Putamen (tissue), 1 donor: ENCODE measurements at places on chromosomes 1 and 21.

GRCh38 chr1:244444854-244445253 lies 6.9 kb downstream of the ADSS2 start:
- DNase-seq, result no peak

- DNase-seq, result no peak
These were observed 119.6 kb upstream of the CD34 start for GRCh38 chr1:208030288-208031091.

- DNase-seq, result no peak
These were observed 61.5 kb upstream of the TIAM1 start for GRCh38 chr21:31405604-31406003.

GRCh38 chr1:8027748-8028570 lies 1.9 kb upstream of the ERRFI1 start:
- no peak for DNase-seq

- DNase-seq, result no peak
These were observed 240.2 kb downstream of the USH2A start for GRCh38 chr1:216183007-216183406.

DNA sequence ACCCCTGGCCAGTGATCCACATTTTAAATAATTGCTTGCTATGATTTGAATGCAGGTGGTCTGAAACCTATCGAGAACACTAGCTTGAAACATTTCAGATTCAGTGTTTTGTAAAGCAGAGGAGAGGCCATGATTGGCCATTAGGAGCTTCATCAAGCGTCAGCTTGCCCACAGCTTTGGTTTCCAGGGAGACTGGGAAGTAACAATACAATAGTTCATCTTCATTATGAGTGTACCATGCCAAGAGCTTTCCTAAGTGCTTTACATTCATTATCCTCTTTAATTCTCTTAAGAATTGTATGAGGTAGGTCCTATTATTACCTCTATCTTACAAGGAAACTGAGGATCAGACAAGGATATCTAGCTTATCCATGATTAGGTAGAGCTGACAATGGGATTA lies 27.7 kb upstream of the ATP5PO start:
- DNase-seq, result no peak

DNA sequence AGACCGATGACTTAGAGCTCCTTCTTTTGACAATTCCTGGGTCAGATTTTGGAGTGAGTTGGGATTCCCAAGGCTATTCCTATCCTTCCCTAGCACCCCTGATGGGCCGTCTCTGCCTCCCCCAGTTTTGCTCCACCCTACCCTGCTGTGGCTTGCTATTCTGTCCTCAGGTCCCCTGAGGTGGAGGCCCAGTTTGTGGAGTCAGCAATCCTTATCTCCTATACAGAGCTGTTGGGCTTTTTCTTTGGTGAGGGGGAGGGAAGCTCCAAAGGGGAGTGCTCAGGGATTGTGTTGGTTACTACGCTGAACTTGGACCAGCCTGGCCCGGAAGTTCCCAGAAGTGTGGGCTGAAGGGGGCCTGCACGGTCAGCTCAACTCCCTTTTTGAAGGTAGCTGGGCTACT lies 7.6 kb downstream of the SESN2 start:
- no peak for DNase-seq

DNA sequence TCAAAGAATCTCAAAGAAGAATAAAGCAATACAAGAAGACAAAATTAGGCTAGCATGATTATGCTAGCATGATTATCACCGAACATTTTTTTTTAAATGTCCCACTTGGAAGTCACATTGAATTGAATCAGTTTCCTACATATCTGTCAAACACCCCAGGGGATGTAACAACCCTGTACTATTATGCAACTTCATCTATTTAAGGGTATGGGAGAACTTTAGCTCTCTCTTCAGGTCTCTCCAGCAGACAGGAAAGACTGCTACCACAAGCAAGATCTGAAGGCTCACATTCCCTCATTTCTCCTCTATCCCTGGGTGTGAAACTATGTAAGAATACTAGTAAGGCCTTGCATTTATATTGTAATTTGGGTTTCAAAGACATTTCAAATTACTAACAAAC lies 52.8 kb downstream of the EDEM3 start:
- DNase-seq, result peak; percentile 20

DNA sequence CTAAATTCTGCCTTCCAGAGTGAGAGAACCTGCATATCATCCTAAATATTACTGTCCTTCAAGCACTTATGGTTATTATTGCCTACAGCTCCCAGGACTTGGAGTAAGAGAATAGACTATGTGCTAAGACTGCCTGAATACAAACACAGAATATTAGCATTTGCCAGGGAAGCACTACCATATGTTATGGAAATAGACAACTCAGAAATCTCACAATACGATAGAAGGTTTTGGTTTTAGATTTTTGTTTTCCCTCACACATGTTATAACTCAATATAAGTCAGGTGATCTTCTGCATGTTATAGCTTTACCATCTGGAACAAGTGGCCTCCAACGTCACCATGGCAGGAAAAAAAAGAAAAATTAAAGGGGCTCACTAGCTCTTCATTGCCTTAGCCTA lies 413.9 kb downstream of the LRRIQ3 start:
- DNase-seq, result no peak

- DNase-seq, result no peak
These were observed 7.8 kb upstream of the GJB5 start for GRCh38 chr1:34746785-34747637.

DNA sequence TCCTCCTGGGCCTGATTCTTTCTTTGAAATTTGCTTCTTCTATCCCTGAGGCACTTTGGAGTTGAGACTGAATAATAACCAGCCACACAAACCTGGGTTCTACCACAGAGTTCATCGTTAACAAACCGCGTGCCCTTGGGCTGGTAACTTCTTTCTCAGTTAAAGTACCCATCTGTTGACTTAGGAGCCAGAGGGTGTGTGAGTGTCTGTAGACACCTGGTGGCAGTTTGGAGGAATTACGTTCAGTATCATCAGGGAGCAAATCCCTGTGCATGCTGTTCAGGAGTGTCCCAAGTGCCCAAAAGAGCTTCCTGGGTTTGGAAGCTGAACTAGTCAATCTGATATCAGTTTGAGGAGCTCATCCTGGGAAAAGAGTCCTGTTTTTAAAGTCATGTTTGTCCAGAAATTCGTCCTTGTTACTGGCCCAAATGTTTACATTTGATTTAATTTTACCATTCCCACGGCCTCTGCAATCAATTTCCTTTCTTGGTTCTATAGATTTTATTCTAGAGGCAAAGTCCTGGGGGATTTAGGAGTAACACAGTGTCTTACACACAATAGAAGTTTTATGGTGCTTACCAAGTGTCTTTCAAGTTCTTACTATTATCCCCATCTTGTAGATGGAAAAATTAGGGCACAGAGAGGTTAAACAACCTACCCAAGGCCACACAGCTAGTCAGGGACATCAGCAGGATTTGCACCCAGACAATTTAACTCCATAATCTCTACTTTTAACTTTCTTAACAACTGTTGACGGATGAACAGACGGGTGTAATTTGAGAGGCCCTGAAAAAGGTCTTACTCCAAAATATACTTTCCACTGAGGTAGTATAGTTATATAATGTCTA lies 26.7 kb upstream of the RPTN start:
- no peak for DNase-seq

DNA sequence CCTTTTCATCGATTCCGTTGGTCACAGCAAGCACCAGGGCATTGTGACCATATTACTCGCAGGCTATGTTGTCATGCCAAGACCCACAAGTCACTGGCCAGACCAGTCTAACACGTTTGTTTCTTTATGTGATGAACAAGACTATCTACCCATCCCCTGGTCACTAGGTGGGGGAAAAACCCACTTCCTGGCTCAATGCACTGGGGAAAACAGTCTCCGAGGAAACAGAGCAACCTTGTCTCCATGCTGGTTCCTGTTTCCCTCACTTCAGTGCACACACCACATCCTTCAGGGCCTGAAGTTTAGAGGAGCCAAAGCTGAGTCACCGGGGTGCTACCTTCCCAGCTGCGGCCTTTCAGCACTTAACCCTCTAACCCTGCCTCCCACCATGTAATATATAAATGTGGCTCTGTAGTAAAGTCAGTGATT lies 20.9 kb downstream of the ERICH3 start:
- no peak for DNase-seq

- no peak for DNase-seq
These were observed 57.9 kb downstream of the SLAMF6 start for GRCh38 chr1:160465123-160465522.

DNA sequence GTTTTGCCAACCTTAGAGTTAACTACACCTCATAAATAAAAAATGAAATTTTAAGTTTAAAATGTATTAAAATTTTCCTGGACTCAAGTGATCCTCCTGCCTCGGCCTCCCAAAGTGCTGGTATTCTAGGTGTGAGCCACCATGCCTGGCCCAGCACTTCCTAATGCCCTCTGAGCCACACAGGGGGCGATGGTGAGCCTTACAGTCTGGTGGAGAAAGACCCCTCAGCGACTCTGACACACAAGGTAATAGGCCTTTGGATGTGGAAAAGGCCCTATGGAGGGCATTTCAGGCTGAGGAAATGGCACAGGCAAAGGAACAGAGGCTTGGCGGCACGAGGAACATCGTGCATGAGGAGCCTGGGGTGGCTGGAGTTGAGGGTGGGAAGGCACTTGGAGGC lies 6.7 kb downstream of the CITED4 start:
- DNase-seq, result no peak

- DNase-seq, result no peak
These were observed 95.5 kb upstream of the RALGPS2 start for GRCh38 chr1:178629252-178630154.

- no peak for DNase-seq
These were observed 341.9 kb downstream of the PTBP2 start for GRCh38 chr1:97063532-97063931.

GRCh38 chr1:68049941-68050878 lies at the start of gene DIRAS3:
DIRAS3 (minus strand) TSS chr1:68050627; CDS start chr1:68047297, 3,330 bp downstream.
- no peak for DNase-seq

DNA sequence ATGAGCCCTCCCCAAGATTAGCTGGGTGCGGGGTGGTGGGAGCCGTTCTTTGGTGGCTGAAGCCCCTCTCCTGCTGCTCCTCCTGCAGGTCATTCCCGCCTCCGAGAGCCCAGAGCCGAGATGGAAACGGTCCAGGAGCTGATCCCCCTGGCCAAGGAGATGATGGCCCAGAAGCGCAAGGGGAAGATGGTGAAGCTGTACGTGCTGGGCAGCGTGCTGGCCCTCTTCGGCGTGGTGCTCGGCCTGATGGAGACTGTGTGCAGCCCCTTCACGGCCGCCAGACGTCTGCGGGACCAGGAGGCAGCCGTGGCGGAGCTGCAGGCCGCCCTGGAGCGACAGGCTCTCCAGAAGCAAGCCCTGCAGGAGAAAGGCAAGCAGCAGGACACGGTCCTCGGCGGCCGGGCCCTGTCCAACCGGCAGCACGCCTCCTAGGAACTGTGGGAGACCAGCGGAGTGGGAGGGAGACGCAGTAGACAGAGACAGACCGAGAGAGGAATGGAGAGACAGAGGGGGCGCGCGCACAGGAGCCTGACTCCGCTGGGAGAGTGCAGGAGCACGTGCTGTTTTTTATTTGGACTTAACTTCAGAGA lies 448 bp downstream of the G0S2 start:
- DNase-seq, result no peak

GRCh38 chr1:52629667-52630066 lies 3.3 kb upstream of the SHISAL2A start:
- DNase-seq, result no peak

GRCh38 chr21:25887646-25888306 lies 153.0 kb downstream of the GABPA start:
- DNase-seq, result no peak

- no peak for DNase-seq
These were observed 73.5 kb downstream of the CHODL start for GRCh38 chr21:18318156-18318555.

DNA sequence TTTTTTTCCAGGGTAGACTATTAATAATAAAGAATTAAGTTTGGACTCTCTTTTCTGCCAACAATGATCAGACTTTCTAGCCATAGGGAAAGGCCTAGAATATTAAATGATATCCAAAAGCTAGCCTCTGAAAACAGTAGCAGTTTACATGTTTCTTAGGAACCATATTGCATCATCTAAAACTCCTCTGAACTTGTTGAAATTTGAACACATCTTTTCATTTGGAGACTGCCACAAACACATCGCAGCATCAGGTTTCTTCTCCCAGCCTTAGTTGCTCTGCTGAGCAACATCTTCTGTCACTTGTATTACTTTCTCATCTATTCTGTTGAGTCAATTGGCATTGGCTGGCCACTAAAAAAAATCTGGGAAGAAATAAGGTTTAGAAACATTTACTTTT lies 63.2 kb upstream of the GNG4 start:
- DNase-seq, result no peak

DNA sequence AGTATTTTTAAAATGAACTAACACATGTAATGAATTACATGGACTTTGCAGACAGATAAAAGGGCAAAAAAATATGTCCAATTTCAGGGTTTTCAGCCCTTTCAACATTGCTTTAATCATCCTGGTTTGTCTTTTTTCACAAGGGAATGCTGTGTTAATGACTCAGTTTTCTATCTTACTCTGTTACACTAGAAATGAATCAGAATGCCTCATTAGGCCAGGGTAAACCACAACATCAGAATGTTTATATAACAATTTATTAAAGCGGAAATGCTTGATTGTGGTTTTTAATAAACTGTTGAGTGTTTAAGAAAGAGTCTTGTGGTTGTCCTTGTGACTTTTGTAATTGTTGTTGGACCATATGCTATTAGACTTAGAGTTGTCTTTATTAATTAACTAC lies 13.5 kb downstream of the GORAB start:
- no peak for DNase-seq

- DNase-seq, result peak; percentile 19
These were observed 156.1 kb downstream of the KIF26B start for GRCh38 chr1:245310571-245311531.

GRCh38 chr1:34754964-34755637 lies at the start of gene GJB5:
GJB5 (plus strand) TSS chr1:34755047; CDS start chr1:34757331, 2,284 bp downstream.
- DNase-seq, result no peak

- DNase-seq, result peak; percentile 19
These were observed 43.4 kb upstream of the RHOU start for GRCh38 chr1:228691926-228692325.

DNA sequence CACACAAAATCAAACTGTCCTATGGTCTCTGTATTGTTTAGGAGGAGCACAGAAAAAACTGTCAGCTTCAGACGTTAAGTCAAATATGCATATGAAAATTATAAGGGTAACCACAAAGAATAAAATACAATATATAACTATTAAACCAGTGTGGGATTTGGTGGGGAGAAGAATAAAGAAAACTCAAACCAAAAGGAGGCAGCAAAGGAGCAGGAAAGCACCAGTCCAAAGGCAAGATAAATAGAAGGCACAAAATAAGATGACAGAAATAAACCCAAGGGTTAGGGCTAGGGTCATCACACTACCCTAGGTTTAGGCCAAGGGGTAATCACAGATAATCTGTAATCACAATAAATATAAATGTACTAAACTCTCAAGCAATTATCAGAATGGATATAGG lies 32.8 kb downstream of the DLGAP3 start:
- DNase-seq, result no peak

- DNase-seq, result no peak
These were observed 262.9 kb upstream of the SNX7 start for GRCh38 chr1:98398649-98399048.

DNA sequence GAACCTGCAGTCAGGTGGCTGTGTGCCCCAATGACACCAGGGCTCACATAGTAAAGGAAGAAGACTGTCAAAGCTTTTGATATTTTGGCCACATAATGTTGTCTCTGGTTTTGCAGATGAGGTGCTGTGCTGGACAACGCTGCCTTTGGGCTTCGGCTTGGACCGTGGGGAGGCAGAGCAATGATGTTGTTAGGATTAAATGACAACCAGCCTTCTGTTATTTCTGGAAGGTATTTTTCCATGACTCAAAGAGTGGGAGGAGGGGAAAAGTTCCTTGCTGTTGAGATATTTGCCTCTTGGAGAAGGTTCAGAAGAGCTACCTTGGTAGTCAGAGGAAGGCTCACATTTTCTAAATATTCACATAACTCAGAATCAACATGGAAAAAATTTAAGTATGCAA lies 187.3 kb upstream of the GALNT2 start:
- DNase-seq, result no peak
